ENCODE measurements at places on chromosomes 6 and 20. TPM values are rescaled to one million over a fixed set of nuclear protein-coding genes. Genes with fewer than 3 reads are reported as not detected.
A peak's percentile ranks its signal among the peaks of the same experiment; 100 is the strongest.

- no peak for DNase-seq
Observed at GRCh38 chr6:143556529-143556928, 45.0 kb upstream of the FUCA2 start.

Gene SEMG1
- polyA plus RNA-seq: not detected

DNA sequence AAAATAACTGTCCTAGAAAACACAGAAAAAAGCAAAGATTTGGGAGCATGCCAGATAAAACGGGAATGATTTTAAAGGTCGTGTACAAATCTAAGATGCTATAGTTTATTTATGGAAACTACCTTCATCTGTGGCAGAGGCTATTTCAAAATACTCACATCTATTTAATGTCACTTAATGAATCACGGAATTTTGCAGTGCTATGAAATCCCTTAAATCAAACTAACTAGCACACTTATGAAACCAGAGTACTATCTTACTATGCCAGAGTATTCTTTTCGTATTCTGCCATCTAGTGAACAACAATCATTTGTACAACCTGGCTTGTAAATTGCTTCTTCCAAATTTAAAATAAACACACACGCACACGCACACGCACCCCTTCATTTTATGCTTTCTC is 77.9 kb upstream of the BMP5 start:
- DNase-seq: no peak

DNA sequence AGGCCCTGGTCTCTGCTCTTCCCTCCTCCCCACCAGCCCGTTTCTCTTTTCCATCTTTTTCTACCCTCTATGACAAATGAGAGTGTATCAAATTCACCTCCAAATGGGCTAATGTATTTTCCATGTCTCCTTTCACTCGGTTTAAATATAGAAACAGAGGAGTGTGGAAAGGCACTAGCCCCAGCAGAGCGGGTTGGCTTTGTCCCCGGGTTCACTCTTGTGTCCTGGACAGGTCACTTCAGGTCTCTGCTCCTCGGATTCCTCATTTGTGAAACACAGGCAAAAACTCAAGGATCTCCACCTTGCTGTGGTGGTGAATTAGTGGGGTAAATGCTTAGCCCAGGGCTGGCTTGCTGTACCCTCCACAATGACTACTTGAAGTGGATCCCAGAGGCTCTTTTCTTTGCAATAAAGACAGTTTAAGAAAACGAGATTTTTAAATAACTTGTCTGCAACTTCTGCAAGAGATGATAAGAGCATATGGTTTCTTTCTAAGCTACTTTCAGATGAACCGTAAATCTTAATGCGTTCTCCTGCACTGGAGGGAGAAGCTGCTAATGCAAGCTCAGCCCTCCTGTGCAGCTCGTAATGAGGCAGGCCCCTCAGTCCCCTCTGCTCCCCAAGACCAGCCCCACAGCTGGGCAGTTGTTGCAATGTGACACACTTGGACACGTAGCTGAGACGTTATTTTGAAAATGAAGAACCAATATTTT is 292.9 kb downstream of the THBS2 start:
- DNase-seq: no peak

DNA sequence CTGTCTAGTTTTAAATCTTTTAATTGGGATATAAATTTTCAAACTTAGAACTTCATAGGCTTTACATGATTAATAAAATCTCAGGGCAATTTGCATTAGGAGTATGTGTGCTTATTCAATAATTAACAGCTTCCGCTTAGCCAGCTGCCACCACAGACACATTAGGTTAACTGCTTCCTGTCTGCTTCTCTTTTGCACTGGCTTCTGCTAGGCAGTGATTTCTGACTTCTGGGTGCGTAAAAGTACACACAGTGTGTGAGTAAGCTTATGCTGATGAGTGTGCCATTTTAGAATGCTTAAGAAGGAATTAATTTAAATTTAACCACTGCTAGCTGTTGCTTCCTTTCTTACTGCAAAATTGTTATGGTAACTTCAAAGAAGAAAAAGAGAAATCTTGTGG is 73.9 kb downstream of the F13A1 start:
- no peak for DNase-seq

DNA sequence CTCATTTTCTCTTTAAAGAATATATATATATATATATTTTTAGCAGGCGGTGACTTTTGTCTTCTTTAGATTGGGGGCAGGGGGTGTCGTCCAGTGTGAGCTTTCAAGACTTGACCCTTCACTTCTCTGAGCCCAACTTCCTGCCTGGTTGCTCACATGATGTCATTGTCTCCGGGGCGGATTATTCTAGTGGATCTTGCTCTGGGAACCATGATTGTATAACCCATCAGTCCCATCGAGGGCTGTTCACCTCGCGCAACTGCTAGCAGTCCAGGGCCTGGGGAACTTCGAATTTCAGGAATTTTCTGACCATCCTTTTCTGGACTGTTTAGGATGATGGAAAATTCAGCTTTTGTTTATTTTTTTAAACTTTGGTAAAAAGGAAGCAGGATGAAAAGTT is 1.0 kb downstream of the IGF2R start:
- peak; percentile 64 for DNase-seq

DNA sequence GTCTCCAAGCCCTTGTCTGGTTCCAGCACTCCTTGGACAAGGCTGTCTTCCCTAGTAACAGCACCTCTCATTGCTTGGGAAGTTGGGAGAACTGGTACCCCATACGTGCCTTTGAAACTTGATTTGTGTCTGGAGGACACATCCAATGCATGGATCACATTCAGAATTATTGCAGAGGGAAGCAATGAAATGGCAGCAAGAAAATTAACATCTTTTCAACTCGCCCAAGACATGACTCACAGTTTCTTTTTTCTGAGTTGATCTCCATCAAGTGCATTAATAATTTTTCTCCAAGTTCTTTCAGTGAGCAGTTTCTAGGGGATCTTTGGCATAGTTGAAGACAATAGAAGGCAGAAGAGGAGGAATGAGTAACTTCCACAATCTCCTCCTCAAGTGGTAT is 22.3 kb upstream of the PI3 start:
- DNase-seq: no peak

GRCh38 chr20:63519668-63520503 is 679 bp upstream of the PPDPF start:
- peak; percentile 71 for DNase-seq

DNA sequence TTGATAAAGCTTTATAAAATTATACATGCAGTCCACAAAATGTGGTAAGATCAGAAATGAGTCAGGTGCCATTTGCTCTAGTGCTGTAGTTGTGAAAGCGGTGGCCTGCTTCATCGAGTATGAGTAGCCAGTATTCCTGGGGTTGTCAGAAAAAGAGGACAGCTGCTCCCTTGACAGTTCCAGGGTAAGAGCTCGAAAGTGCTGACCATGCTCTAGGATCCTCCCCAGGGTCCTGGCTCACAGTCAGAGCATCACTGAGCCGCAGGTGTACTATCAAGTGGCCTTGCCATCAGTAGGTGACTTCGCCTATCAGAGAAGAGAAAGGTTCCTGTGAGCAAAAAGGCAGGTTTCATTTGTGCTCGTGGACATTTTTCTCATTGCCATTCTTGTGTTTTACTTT is 3.6 kb downstream of the BTBD3 start:
- DNase-seq: no peak

- DNase-seq: no peak
Observed at GRCh38 chr20:51354769-51355319, 187.7 kb downstream of the NFATC2 start.

- no peak for DNase-seq
Observed at GRCh38 chr6:158686791-158687381, 37.0 kb downstream of the SYTL3 start.

GRCh38 chr20:57378107-57378506 is 13.1 kb upstream of the RBM38 start:
- DNase-seq: no peak

Gene STMN3
- 7.1 TPM for polyA plus RNA-seq

- no peak for DNase-seq
Observed at GRCh38 chr6:57250348-57250747, 28.2 kb upstream of the RAB23 start.

DNA sequence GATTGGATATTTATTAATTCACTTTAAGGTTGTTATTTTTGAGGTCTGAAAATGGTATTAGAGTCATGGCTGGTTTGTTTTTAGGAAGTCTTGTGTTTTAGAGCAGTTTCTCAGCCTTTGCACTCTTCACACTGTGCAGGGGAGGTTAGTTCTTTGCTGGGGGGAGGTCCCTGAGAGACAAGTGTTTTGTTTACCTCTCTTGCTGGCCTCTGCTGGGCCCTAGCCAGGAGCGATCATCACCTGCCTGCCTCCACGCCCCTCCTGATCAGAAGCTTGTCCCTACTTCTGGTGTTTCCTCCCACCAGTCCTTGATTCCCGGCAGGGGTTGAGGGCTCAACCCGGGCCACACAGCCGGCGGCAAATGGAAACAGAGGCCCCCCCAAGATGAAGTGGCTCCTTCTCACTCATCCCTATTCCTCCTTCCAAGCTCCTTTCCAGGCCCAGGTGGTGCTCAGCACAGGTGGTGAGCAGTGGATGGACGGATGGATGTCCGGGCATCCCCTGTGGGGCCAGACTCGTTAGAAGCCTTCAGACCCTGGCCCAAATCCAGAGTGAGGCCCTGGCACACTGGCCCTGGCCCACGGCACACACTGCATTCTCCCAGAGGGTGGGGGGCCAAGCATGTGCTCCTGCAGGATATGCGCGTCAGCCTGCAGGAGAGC is 51.3 kb downstream of the GRM4 start:
- no peak for DNase-seq

DNA sequence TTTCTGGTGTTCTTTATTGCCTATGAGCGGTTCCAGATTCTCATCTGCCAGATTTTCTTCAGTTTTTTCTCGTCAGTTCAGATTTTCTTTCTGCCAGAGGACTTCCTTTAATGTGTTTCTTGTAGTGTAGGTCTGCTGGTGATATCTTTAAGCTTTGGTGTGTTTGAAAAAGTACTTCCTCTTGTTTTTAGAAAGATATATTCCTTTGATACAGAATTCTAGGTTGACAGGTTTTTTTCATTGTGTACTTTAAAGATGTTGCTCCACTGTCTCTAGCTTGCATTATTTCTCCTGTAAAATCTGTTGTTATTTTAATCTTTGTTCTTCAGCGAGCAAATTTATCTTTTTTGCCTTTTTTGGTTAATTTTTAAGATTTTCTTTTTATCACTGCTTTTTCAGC is 36.9 kb downstream of the ASXL1 start:
- no peak for DNase-seq

DNA sequence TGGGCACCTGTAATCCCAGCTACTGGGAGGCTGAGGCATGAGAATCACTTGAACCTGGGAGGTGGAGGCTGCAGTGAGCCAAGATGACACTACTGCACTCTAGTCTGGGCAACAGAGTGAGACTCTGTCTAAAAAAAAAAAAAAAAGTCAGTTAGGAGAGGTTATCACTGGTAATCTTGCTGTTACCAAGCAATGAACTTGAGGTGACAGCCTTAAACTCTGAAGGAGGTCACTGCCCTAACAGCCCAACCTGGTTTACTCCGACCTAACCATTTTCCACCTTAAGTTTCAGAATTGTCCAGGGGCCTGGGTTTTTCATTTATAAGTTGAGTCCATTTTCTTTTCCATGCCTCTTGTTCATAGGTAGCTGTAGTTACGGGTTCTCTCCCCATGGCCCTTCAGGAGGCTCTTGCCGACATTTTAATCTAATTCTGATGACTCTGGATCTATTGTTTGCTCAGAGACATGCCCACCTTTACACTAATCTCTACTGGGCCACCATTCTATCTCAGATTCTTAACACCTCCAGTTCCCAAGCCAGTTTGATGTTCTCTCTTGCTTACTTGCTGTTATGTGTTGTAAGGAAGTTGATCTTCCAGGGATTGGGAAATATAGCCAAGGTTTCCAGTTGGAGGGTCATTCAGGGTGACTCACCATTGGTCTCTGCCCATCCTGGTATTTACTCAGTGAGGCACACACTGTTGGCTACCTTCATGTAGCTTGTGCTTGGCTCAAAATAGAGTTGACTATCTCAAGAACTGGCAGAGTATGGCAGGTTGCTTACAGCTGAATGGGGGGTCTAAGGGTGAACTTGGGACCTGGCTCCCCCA is 29.1 kb downstream of the SHLD1 start:
- no peak for DNase-seq

- no peak for DNase-seq
Observed at GRCh38 chr6:44524476-44525227, 137.1 kb downstream of the CDC5L start.

Gene PAX1
- polyA plus RNA-seq: not detected

GRCh38 chr20:49619113-49620048 is 51.4 kb upstream of the PTGIS start:
- no peak for DNase-seq

GRCh38 chr20:59221707-59222252 is 58.2 kb downstream of the ZNF831 start:
- no peak for DNase-seq

GRCh38 chr20:1946442-1946761 is 47.5 kb downstream of the PDYN start:
- no peak for DNase-seq

DNA sequence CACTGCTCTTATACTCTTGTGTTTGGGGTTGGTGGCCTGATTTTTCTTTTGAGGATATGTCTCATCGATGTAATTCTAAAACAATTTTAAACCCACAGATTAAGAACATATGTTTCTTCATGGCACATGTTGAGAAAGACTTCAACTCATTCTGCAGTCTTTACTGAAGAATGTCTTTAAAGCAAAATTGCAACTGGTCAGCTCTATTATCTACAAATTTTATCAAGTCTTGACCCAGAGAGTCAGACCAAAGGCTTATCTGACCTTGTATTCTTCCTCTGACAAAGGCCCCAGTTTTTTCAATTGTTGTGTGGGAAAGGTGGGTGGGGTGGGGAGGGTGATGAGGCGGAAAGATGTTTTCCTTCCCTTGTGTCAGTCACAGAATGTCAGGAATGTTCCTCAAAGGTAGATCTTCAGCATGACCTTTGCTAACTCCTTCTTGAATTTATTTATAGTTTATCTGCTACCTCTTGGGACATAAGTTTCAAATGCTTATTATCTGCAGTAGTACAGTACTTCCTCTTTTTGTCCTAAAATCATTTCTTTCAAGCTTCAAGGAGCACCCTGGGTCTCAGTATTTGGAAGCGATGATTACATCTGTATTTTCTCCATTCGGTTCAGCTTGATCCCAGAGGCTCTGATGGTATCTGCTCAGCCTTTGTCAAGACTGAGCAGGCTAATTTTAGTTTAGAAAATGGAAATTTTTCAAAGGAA is 63.2 kb upstream of the TIAM2 start:
- DNase-seq: no peak

Gene ERVFRD-1
- polyA plus RNA-seq: 0.05 TPM

GRCh38 chr6:74645108-74645849 is 560.6 kb downstream of the COL12A1 start:
- no peak for DNase-seq

All from right cardiac atrium (tissue), 5 donors.